ENCODE measurements at places on chromosomes 16 and 17. TPM values are rescaled to one million over a fixed set of nuclear protein-coding genes. Genes with fewer than 3 reads are reported as not detected.

DNA sequence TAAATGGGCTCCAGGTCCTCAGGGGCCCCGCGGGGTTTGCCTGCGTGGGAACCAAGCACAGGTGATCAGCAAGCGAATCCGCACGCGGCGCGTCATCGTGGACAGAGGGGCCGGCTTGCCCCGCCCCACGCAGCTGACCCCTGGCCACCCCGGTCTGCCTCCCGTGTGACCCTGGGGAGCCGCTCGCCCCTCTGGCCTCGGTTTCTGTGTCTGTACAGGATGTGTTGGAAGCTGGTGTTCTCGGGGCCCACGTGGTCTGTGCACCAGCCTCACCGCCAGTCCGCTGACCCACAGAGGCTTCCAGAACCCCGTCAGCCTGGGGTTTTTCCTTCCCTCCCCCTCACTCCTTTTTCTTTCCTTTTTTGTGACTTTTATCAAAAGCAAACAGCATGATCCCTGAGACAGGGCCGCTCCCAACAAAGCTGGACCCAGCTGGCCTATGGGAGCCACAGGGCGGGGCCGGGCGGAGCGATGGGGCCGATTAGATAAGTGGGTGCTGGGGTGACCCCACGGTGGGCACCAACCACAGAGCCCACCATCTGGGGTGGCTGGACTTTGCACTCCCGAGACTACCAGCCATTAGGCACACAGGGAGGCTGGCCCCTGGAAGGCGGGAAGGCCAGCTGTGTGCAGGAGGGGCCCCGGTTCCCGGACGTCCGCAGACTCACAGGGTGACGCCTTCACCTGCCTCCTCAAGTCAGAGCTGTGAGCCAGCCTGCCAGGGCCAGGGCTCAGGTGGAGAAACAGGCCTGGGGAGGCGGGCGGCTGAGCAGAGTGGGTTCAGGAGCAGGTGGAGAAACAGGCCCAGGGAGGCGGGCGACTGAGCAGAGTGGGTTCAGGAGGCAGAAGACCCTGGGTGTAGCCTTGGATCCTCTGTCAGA is 56.0 kb downstream of the ZFPM1 start:
- H3K27me3 ChIP-seq: no peaks in the 10 kb centered on the region
- peaks cover 3% of the 10 kb centered on the region for H3K4me1 ChIP-seq
- H3K4me3 ChIP-seq: no peak overlapping the region
- H3K27ac ChIP-seq: no peak overlapping the region
- DNase-seq: no peak
- no peaks in the 10 kb centered on the region for H3K36me3 ChIP-seq

DNA sequence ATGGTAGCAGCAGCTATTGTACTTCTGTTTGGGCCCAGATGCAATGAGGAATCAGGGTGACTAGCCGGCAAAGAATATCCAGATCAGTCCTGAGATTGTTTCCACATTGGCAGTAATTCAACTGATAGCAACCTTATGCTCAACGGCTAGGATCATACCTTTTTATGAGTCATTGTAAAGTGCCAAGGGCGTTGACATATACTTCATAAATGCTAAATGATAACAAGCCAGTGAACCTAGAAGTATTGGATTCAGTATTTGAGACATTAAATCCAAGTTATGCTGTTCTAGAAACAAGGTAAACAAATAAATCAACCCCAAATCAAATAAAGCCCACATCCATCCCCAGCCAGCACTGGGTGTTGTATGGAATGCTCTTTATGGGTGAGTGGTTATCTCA is 207.1 kb upstream of the ZFHX3 start:
- no peaks in the 10 kb centered on the region for H3K27me3 ChIP-seq
- no peaks in the 10 kb centered on the region for H3K36me3 ChIP-seq
- DNase-seq: no peak

DNA sequence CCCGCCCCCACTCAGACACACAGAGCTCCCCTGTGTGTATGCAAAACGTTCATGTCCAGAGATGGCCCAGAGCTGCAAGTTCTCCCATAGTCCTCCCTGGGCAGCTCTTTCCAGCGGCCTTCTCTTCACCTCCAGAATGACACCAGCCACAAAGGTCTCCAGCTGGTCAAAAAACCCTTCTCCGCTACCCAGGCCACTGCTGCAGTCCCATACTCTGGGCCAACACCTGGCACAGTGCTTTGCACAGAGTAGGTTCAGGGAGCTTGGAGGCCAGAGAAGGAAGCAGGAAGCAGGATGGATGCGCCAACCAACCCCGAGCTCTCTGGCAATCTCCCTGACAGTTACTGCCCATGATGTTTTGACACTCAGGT is 1.1 kb upstream of the STAT5B start:
- no peaks in the 10 kb centered on the region for H3K36me3 ChIP-seq
- DNase-seq: no peak
- H3K27me3 ChIP-seq: no peaks in the 10 kb centered on the region
- peak overlapping the region; percentile 84 for H3K4me3 ChIP-seq
- no peak overlapping the region for H3K27ac ChIP-seq

The CASKIN1 gene
- 18.9 TPM for total RNA-seq

DNA sequence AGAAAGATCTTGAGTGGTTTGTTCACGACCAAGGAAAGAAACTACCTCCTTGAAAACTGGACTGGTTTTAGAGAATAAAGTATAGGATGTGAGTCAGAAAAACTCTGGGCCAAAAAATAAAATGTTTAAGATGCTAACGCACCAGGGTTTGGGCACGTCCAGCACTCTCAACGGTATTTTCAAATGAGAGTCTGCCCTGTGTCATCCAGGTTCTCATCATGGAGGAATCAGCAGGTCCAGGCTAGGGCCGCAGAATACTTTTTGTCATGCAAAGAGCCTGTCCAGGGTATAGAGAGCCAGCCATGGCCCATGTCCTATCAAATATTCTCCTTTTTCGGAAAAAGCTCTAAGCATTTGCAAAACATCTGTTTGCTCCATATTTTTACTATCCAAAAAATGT is 2.4 kb downstream of the NXN start:
- H3K27ac ChIP-seq: no peak overlapping the region
- H3K4me1 ChIP-seq: peaks cover 47% of the 10 kb centered on the region
- no peak for DNase-seq
- H3K27me3 ChIP-seq: no peaks in the 10 kb centered on the region
- no peaks in the 10 kb centered on the region for H3K36me3 ChIP-seq
- H3K4me3 ChIP-seq: peak overlapping the region; percentile 96

The EVPL gene
- not detected for total RNA-seq

The PPP1R27 gene
- total RNA-seq: not detected

The NDUFAB1 gene
- total RNA-seq: 104 TPM

DNA sequence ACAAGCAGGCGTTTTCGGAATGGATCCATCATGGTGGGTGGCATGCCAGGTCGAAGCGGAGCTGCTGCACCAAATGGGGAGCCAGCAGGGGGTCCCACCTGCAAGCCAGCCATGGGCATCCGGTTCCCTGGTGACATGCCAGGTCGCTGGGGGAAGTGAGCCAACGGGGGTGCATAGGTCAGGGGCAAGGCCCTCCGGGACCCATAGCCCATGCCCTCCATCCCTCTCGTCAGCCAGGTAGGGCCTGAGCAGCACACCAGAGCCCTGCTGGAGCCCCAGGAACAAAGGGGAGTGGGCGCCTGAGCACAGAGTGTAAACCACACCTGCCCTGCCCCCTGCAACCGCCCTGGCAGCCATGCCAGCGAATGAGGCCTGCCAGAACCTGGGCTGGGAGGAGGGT is 5.0 kb downstream of the SMARCD2 start:
- no peak for DNase-seq
- no peak overlapping the region for H3K27ac ChIP-seq
- H3K4me1 ChIP-seq: peaks cover 28% of the 10 kb centered on the region
- H3K36me3 ChIP-seq: peaks cover 2% of the 10 kb centered on the region

DNA sequence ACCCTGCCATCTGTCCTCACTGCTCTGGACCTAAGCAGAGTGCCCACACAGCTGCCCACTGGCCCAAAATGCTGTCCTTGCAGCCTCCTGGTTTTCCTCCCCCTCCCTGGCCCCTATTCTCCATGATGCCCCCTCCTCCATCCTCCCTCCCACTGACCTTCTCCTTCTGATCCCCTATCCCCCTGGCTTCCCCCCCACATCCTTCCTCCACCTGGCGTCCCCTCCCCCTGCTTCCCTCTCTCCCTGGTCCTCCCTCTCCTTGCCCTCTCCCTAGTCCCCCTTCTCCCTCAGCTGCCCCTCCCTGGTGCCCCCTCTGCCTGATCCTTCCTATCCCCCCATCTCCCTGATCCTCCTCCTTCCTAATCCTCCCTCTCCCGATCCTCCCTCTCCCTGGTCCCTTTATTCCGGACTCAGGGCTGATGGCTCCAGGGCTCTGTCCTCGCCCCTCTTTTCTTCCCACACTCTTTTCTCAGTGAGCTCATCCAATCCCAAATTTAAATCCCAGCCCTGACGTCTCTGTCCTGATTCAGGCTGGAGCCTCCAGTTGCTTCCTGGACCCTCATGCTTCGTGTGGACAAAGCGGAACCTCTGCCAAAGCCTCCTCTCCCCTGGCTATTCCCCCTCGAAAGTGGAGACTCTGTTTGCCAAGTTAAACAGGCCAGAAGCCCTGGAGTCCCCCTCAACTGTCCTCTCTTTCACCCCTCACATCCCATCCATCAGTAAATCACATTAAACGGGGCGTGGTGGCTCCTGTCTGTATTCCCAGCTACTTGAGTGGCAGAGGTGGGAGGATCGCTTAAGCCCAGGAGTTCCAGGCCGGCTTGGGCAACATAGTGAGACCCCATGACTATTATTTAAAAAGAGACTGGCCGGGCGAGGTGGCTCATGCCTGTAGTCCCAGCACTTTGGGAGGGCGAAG is 18.1 kb upstream of the RHBDF2 start:
- peak overlapping the region; percentile 57 for H3K27ac ChIP-seq
- H3K36me3 ChIP-seq: no peaks in the 10 kb centered on the region
- peaks cover 6% of the 10 kb centered on the region for H3K4me1 ChIP-seq
- no peak overlapping the region for H3K4me3 ChIP-seq
- DNase-seq: no peak

DNA sequence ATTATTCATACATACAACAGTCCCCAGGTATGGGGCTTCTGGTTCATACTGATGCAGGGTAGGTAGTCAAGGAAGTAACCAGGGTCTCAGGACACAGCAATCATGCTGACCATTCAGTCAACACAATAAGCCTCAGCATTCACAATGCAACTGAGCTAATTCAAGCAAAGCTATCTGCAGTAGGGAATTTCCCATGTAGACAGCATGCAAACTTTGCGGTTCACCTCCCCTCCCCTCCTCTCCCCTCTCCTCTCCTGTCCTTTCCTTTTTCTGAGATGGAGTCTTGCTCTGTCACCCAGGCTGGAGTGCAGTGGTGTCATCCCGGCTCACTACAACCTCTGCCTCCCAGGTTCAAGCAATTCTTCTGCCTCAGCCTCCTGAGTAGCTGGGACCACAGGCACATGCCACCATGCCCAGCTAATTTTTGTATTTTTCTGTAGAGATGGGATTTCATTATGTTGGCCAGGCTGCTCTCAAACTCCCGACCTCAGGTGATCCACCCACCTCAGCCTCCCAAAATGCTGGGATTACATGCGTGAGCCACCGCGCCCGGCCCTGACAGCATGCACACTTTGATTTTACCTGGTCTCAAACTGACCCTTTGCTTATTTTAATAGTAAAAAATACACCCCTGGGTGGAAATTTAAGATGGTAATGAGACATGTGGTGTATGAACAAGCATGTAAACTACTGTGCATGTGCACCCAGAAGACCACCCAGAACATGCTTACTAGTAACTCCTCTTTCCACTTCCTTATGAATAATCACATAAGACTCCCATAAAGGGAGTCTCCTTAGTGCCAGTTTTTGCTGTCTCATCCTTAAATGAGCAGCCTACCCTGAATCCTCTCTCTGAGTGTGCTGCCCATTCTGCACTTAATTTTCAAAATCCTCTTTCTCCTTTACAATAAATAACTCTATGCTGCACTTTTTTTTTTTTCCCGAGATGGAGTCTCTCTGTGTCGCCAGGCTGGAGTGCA is 9.3 kb upstream of the RNF135 start:
- no peak overlapping the region for H3K27ac ChIP-seq
- no peak for DNase-seq
- no peaks in the 10 kb centered on the region for H3K36me3 ChIP-seq
- H3K27me3 ChIP-seq: no peaks in the 10 kb centered on the region

DNA sequence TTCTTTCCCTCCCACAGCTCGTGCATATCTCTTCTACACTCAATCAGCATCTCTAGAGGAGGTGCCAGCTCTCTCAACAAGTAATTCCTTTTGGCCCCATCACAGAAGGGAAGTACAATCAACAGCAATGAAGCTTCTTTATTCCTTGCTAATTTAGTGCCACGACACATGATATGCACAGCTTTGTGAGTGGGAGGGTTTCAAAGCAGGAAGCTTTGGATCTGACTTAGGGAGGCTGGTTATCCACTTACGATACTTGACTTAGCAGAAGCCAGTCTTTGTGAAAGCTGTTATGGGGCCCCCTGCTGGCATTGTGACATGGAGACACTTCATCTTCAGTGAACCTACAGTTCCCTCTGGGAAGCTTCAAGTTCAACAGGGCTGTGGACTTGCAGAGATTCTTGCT is 81.0 kb downstream of the TMEM100 start:
- H3K36me3 ChIP-seq: no peaks in the 10 kb centered on the region
- H3K4me3 ChIP-seq: no peak overlapping the region
- no peaks in the 10 kb centered on the region for H3K27me3 ChIP-seq
- H3K27ac ChIP-seq: no peak overlapping the region

GRCh38 chr16:81142864-81143263 is 46.7 kb upstream of the GCSH start:
- no peak overlapping the region for H3K27ac ChIP-seq
- no peaks in the 10 kb centered on the region for H3K27me3 ChIP-seq
- no peaks in the 10 kb centered on the region for H3K36me3 ChIP-seq
- no peak for DNase-seq
- peaks cover 4% of the 10 kb centered on the region for H3K4me1 ChIP-seq

DNA sequence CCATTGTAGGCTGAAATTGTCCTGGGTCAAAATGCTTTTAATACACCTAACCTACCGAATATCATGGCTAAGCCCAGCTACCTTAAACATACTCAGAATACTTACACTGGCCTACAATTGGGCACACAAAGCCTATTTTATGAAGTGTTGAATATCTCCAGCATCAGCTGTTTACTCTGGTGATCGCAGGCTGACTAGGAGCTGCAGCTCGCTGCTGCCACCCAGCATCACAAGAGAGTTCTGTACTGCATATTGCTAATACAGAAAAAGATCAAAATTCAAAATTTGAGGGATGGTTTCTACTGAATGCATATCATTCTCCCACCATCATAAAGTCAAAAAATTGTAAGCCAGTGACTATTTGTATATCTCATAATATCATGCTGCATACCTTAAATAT is 55.3 kb downstream of the ULK2 start:
- H3K27me3 ChIP-seq: no peaks in the 10 kb centered on the region
- peaks cover 22% of the 10 kb centered on the region for H3K36me3 ChIP-seq
- DNase-seq: no peak
- H3K4me1 ChIP-seq: no peaks in the 10 kb centered on the region

- no peak overlapping the region for H3K4me3 ChIP-seq
- no peak overlapping the region for H3K27ac ChIP-seq
- peaks cover 2% of the 10 kb centered on the region for H3K27me3 ChIP-seq
- DNase-seq: no peak
- H3K36me3 ChIP-seq: no peaks in the 10 kb centered on the region
Observed at GRCh38 chr17:31475378-31476162, 84.1 kb downstream of the RAB11FIP4 start.

The CALB2 gene
- total RNA-seq: not detected

The GRAPL gene
- 1.2 TPM for total RNA-seq

- DNase-seq: no peak
- H3K27me3 ChIP-seq: no peaks in the 10 kb centered on the region
- H3K4me3 ChIP-seq: peak overlapping the region; percentile 27
- H3K4me1 ChIP-seq: peaks cover 15% of the 10 kb centered on the region
Observed at GRCh38 chr16:69323415-69323814, 7.0 kb downstream of the PDF start.
